ENCODE measurements at places on chromosomes 3 and 15.

- DNase-seq = peak; percentile 49
These were observed 225.5 kb downstream of the SLCO3A1 start for GRCh38 chr15:92079047-92079446.

DNA sequence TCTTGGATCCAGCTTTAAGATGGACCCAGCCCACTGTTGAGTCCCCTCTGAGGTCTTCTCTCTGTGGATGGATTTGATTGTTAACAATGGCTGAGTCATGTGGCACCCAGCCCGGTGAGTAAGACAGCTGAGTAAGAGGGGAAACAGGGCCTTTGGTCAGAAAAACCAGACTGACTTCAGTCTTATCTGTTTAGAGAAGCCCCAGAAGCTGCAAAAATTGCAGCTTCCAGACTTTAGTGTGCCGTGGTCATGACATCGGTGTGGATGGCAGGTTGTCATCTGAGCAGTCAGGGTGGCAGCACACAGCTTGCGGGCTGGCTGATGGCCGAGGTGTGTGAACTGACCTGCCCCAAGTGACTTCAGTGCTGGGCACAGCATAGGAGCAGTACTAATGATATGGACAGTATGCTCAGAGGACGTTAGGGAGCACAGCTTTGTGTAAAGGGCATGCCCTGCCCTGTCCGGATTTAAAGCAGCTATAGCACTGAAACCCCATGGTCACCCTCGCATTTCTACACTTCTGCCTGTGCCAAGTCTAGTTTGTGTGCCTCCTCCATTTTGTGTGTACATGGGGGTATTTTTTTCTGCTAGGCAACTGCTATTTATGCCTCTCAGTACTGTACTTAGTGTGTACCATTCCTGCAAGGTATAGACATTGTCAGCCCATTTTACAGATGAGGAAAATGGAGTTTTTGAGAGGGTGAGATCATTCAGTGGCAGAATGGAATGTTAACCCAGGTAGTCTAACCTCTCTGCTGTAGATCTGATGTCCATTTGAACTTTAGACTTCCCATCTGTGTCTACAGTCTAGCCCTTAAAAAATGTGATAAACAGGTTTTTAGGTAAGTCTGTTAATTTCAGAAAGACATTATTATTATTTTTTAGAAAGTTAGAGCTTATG lies 44.4 kb downstream of the FLNB start:
- DNase-seq = peak; percentile 77

GRCh38 chr15:31032961-31033371 lies 41.5 kb upstream of the MTMR10 start:
- DNase-seq = no peak

DNA sequence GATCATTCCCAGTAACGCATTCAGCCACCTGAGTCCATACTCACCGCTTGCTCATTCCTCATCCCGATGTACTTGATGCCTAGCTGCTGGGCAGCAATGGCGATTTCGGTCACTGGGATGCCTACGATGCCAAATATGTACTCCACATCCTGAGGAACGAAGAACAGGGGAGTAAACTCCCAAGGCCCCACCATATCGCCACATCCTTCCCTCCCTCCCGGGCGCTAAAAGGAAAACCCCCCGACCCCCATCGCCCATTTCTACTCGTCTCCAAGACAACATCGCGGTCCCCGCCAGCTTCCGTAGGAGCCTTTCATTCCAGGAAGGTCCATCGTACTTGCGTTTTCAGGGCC lies 347 bp downstream of the HACL1 start:
- DNase-seq = no peak

GRCh38 chr3:60217156-60217911 lies 1033.9 kb downstream of the FHIT start:
- DNase-seq = no peak

- no peak for DNase-seq
These were observed 158.8 kb upstream of the GADL1 start for GRCh38 chr3:31053299-31053698.
